ENCODE measurements at places on chromosomes 12 and 14.
A peak's percentile ranks its signal among the peaks of the same experiment; 100 is the strongest.

GRCh38 chr12:67671419-67671818 lies 22.9 kb downstream of the DYRK2 start:
- DNase-seq = no peak

DNA sequence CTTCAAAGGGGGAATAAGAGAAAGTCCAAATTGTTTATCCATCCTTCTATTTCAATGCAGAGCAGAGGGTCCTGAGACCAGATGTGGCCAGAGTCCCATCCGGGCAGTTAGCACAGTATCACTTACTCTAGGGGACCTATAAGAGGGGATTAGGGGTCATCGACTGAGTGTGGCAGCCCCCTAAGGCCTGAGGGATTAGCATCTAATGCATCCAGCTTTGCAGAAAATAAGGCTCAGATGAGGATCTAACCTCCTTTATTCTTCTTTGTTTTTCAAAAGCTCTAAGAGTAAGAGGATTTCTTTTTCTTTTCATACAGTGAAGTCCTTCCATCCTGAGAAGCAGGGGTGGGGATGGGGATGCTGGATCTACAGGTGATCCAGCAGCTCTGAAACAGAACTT lies 43.5 kb downstream of the NEUROD4 start:
- DNase-seq = no peak

DNA sequence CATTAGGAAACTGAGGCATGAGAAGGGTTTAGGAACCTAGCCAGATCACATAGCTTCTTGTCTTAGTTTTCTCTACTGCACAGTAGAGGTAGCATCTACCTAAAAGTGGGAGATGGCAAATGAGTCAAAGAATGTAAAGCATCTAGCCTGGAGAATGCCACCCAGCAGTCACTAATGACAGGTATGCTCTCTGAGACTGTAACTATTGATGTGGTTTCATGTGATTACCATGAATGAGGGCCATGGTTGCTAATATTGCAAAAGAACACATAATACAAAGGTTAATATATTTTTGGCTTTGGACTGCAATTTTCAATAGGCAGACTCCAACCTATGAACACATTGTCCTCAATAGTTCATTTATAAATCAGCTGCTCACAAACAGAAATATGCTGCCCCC lies 389.9 kb downstream of the GRIN2B start:
- no peak for DNase-seq

DNA sequence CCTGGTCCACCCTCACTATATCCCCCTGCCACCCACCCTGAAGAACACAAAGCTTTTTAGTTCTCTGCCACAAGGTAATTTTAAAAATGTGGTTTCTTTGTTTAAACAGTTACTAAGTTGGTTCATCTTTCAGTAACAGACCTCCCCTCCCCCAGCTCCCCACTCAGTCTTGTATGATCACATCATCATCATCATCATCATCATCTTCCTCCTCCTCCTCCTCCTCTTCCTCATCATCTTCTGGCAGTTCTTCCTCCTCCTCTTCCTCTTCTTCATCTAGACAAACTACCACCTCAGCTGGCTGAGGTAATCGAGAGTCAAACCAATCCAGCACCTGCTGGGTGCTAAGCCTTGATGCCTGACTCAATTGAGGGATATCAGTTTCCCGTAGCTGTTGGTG lies 10.5 kb downstream of the HOMEZ start:
- DNase-seq = no peak

DNA sequence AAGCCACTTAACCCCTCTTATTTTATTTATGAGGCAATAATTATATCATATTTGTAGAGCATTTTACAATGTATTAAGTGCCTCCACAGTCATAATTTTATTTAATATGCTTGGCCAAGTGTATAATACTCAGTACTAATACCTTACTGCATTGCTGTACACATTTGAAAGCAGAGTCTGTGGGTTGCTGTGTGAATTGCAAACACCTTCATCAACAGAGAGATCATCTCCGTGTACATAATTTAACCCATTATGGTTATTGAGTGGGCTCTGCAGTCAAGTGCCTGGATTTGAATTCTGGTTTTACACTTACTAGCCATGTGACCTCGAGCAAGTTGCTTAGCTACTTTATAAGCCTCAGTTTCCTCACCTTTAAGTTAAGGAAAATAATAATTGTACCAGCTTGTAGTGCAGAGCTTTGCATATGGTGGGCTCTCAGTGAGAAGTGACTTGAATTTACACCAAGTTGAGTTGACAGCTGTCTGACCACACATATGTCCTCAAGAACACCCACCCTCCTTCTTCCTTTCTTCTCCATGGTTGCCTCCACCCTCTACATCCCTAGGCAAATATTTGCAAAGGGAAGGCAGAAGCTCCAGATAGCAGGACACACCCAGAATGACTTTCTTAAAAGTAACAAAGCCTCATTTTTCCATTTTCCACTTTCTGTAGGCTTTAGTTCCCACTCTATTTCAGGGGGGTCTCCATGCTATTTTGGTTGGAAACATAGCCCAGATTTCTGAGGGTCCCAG lies 12.3 kb downstream of the CRACR2A start:
- DNase-seq = no peak

DNA sequence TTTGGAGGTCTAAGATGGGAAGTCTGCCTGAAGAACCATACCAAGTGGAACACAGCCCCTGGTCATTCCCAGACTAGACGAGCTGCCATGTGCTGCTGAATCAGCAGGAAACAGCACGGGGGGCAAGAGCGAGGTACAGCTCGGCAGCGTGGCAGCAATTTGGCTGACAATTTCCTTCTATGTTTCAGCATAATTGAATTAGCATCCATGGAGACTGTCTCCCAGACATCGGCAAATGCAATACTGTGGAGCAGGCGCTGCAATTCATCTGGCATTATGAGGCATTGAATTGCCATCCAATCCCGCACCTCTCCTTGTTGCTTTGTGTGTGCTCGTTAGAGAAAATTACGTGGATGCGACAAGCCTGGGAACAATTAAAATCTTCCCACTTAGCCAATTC lies 46.0 kb upstream of the CCDC60 start:
- no peak for DNase-seq

GRCh38 chr12:67940780-67941243 lies 48.4 kb upstream of the IFNG-AS1 start:
- DNase-seq = no peak

- DNase-seq = no peak
Observed at GRCh38 chr14:69667938-69668335, 56.5 kb downstream of the SUSD6 start.

GRCh38 chr14:60652674-60653651 lies 3.7 kb upstream of the SIX1 start:
- peak; percentile 65 for DNase-seq

Data from NCI-H2171 (cell line).